ENCODE measurements at places on chromosomes 2 and 18.

- no peak for DNase-seq
These were observed 98.8 kb downstream of the RIF1 start for GRCh38 chr2:151508519-151508918.

DNA sequence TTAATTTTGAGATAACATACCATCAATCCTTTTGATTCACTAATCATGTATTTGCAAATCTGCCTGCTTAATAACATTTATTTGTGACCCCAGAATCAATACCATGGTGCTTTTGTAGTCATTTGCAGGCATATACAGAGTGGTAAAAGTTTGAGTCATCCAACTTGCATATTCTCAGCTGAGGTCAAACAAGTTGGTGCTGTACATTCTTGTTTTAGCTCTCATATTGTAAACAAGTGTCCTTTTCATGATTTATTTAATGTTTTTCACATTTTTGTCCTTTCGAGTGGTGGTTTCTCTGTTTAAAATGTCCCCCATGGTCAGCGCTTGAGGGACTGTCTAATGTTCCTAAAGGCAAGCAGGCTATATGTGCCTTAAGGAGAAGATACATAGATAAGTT lies 17.5 kb downstream of the RAB27B start:
- DNase-seq: no peak

DNA sequence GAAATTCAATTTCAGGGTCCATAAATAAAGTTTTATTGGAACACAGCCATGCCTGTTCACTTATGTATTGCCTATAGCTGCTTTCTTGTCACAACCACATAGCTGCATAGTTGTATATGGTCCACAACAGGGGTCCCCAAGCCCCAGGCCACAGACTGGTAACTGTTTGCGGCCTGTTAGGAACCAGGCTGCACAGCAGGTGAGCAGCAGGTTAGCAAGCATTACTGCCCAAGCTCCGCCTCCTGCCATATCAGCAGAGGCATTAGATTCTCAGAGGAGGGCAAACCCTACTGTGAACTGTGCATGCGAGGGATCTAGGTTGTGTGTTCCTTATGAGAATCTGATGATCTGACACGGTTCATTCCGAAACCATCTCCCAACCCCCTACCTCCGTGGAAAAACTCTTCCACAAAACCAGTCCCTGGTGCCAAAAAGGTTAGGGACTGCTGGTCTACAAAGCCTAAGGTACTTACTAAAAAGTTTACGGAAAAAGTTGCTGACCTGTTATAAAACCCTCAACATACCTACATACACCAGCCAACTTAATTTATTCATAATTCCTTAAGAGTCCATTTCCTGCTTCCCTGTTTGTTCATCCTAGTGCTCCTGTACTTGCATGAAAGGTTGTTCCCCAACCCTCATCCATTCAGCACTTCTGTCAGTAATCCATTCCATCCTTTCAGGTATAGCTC lies 40.1 kb downstream of the NDUFAF7 start:
- no peak for DNase-seq

- DNase-seq: no peak
These were observed 264.7 kb upstream of the ID2 start for GRCh38 chr2:8416849-8417832.

GRCh38 chr2:219549619-219550018 lies 5.8 kb downstream of the TMEM198 start:
- DNase-seq: no peak

GRCh38 chr2:67726416-67726815 lies 329.3 kb downstream of the ETAA1 start:
- DNase-seq: no peak

- no peak for DNase-seq
These were observed 12.6 kb downstream of the GKN1 start for GRCh38 chr2:68987021-68987503.

DNA sequence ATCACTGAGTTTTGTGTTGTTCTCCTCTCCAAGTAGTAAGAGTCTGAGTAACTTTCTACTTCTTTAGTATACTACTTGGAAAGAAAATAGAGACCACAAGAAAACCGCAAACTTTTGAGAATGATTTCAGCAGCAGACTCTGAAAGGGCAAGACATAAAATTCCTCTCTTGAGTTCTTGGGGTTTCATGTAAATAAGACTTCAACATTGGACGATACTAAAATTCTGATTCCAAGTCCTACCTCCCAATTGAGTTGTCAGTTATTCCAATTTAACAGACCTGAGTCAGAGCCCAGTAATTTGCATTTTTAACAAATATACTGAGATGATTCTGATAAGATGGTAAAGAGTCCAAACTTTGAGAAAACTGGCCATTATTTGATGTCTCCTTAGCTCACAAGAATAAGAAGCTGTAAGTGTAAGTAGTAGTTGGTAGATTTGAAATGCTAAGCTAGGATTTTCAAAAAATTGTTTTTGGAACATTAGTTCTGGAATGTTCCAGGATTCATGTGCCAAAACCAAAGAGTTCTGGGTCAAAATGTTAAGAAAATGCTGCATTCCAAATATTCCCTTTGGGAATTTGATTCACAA lies 261.6 kb upstream of the SPOPL start:
- DNase-seq: no peak

- peak; percentile 47 for DNase-seq
These were observed 121.2 kb downstream of the ZNF521 start for GRCh38 chr18:25230658-25231326.

- DNase-seq: no peak
These were observed 8.1 kb upstream of the MTERF4 start for GRCh38 chr2:241110089-241110606.

DNA sequence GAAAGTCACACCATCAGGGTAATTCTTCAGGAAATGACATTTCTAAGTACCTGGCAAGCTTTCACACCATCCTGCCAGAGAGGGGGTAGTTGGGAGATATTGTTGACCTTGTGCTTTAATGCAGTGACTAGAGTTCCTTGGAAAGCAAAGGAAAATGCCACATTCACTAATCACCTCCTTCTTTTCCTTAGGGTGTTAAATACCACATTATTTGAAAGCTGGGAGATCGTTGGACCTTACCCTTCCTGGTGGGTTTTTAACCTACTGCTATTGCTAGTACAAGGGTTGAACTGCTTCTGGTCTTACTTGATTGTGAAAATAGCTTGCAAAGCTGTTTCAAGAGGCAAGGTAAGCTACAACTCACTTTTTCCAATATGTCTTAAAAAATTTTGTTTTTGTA lies 37.0 kb upstream of the NOSTRIN start:
- no peak for DNase-seq

- no peak for DNase-seq
These were observed 12.3 kb downstream of the CREG2 start for GRCh38 chr2:101374821-101375561.

DNA sequence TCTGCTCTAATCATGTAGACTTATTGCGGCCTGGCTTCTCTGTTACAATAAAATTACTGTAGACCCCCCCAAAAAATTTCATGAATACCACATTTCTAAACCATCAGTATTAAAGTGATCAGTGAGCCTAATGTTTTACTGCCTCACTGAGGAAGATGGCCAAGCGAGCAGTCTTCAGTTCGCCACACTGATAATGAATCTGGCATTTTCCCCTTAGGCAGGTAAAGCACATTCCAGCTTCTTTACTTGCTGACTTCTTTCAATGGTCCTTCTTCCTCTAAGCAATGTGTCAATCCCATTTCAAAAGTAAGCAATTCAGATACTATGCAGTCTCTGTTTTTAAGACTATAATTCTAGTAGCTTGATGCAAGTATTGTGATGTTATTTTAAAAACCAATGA lies 137.6 kb downstream of the LAMA1 start:
- no peak for DNase-seq

- no peak for DNase-seq
These were observed 139.8 kb downstream of the UXS1 start for GRCh38 chr2:106054321-106054720.

GRCh38 chr2:211014376-211014775 lies 458.0 kb downstream of the CPS1 start:
- no peak for DNase-seq

- DNase-seq: no peak
These were observed 71.7 kb downstream of the MARCO start for GRCh38 chr2:119013671-119014070.

- no peak for DNase-seq
These were observed 554.8 kb downstream of the PIK3C3 start for GRCh38 chr18:42509750-42510415.

- DNase-seq: no peak
These were observed 10.7 kb downstream of the FN1 start for GRCh38 chr2:215425021-215425782.

- no peak for DNase-seq
These were observed 4.3 kb downstream of the ZFAND2B start for GRCh38 chr2:219210886-219211362.

DNA sequence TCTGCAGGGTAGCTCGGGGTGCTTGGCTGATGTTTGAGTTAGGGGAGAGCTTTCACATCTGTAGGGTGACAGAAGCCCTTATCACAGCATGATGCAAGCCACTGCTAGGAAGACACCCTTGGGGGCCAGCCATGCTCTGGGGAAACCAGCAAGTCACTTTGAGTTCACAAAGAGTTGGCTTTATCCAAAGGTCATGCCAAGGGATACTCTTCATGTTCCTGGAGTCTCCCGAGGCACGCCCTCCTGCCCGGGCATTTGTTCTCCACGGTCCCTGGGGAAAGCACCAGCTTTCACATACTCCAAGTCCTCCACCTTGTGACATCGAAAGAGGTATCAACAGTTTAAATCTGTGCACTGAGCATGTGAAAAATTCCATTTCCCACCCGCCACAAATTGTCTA lies 227.7 kb downstream of the VAPA start:
- DNase-seq: no peak

DNA sequence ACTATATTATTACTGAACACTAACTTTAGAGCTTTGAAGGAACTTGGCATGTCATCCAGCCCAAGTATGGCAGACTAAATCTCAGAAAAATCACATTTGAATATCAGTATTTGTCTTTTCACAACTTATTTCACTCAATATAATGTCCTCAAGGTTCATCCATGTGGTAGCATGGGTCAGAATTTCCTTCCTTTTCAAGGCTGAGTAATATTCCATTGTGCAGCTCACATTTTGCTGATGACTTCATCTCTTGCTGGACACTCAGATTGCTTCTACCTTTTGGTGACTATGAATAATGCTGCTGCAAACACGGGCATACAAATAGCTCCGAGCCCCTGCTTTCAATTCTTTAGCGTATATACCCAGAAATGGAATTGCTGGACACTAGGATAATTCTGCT lies 46.7 kb downstream of the RPL31 start:
- no peak for DNase-seq

GRCh38 chr18:34951625-34952379 lies 89.4 kb upstream of the MAPRE2 start:
- no peak for DNase-seq

DNA sequence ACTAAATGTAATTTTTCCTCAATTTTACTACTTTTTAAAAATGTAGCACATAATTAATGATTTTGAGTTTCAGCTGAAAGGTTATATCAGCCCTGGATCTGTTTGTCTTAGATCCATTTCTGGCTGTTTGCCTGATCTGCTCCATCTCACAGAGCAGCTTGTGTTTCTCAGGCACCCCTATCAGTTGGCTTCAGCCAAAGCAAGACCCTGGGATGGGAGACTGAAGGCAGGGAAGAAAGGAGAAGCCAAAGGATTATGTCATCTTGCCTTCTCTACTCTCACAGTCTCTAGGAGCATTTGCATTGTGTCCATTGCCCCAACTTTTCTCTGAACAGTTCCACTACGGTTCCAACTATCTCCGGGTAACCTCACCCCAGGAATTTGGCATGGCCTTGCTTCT lies 110.5 kb downstream of the CCDC148 start:
- no peak for DNase-seq

- no peak for DNase-seq
These were observed 84.1 kb upstream of the NABP1 start for GRCh38 chr2:191593622-191594385.

GRCh38 chr2:100561191-100561590 lies 1.6 kb upstream of the PDCL3 start:
- DNase-seq: no peak

DNA sequence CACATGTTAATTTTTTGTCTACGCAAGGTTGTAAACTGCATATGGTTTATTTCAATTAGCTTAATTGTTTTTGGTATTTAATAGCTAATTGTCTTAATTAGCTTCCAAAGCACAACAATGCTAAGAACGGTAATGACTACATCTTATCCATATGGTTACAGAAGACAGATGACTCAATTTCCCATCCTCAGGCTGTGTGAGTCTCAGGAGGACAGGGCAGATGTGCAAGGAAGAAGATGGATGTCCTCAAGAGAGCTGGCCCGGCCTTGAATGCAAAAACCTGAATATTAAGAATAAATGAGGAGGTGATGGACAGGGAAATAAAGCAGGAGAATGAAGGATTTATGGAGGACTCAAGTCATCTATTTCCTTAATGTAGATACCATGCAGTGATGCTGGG lies 31.4 kb downstream of the SLC4A3 start:
- DNase-seq: no peak

DNA sequence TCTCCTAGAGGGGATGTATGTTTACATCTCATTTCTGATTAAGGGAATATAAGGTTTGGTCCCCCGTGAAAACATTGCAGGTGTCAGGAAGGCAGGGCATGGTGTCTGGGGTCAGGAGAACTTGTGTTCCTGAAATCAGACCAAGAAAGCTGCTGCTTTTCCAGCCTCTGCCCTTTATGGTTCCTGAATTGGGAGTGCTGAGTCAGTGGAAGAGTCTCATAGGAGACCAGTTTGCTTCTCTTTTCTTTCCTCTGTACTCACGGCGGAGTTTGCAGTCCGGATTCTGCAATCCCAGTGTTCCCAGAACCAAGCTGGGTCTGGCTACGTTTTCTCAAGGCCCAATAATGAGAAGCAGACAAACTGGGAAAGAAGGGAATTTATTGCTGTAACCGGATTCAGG lies 5.1 kb upstream of the MARCO start:
- no peak for DNase-seq
